Amygdala (tissue), 56 donors: ENCODE measurements at places on chromosomes 5 and 9.

GRCh38 chr5:19406576-19407365 lies 581.2 kb downstream of the CDH18 start:
- DNase-seq: no peak

DNA sequence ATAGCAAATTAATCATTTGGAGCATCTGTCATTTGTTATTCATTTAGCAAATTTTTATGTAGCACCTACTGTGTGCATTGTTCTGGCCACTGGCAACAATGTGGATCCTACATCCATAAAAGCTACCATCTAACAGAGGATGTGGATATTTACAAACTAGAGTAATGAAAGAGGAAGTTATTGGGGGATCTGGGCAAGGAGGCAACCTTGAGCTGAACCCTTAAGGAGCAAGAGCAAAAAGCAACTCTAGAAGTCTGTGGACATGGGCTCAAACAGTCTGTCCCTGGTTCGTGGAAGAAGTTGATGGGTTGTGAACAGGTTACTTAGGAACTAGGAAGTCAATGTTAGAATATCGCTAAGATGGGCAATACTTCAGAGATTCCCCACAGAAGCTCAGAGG lies 259.9 kb downstream of the SYK start:
- no peak for DNase-seq

GRCh38 chr9:130062750-130063149 lies 9.0 kb downstream of the GPR107 start:
- DNase-seq: no peak

DNA sequence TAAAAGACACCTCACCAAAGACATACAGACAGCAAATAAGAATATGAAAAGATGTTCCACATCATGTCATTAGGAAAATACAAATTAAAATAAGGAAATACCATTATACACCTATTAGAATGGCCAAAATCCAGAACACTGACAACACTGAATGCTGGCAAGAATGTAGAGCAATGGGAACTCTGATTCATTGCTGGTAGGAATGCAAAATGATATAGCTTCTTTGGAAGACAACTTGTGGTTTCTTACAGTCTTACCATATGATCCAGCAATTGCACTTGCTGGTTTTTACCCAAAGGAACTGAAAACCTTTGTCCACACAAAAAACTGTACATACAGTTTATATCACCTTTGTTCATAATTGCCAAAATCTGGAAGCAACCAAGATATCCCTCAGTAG lies 6.5 kb downstream of the TMEM161B start:
- DNase-seq: no peak

GRCh38 chr5:96875791-96876291 lies 459 bp upstream of the ERAP2 start:
- DNase-seq: no peak

DNA sequence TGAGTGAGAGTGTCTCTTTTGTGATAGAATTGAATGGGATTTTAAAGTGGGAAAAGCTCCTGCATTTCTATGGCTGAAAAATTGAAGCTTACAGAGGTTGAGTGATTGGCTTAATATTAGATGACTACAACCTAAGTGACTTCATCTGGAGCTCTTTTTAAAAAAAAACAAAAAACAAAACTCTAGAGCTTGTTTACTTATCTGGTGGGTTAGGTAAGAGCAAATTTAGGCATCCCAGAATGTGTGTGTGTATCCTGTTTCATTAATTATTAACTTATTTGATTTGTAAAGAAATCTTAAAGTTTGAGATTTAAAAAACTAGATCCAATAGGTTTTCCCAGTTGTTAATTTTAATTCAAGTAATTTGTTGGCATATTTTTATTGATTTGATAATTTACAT lies 60.1 kb downstream of the SCAMP1 start:
- no peak for DNase-seq
